T-cell (primary cell): ENCODE measurements at places on chromosomes 12 and 14. TPM values are rescaled to one million over a fixed set of nuclear protein-coding genes. Genes with fewer than 3 reads are reported as not detected.

The CD27 gene
- total RNA-seq: 94.0 TPM

The VDR gene
- total RNA-seq: 3.2 TPM

The GZMB gene
- 66.2 TPM for total RNA-seq

The B4GALNT3 gene
- 0.70 TPM for total RNA-seq

The BCL11B gene
- total RNA-seq: 181 TPM

DNA sequence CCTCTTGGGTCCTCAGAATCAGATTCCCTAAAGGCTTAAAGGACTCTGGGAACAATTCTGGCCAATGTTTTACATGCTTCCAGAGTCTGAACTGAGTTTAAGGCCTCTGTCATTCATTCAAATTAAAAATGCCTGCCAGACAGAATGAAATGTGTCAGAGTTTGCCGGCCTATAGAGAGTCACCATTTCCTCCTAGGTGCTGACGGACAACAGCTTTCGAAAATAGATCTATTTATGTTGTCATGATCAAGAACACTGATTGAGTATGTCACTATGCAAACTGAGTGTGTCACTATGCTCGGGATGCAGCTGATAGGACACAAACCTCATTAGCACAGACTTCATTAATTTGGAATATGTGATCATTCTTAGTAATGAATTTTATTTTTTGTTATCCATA lies 151.4 kb upstream of the TMCC3 start:
- DNase-seq: no peak
- no peaks in the 10 kb centered on the region for H3K36me3 ChIP-seq
- no peak overlapping the region for H3K4me3 ChIP-seq
- H3K27ac ChIP-seq: no peak overlapping the region
- H3K4me1 ChIP-seq: no peaks in the 10 kb centered on the region
- no peaks in the 10 kb centered on the region for H3K27me3 ChIP-seq

GRCh38 chr12:89476904-89477595 lies 47.5 kb downstream of the GALNT4 start:
- DNase-seq: no peak
- H3K4me1 ChIP-seq: no peaks in the 10 kb centered on the region
- H3K27ac ChIP-seq: peak overlapping the region; percentile 32
- no peaks in the 10 kb centered on the region for H3K27me3 ChIP-seq
- no peak overlapping the region for H3K4me3 ChIP-seq

DNA sequence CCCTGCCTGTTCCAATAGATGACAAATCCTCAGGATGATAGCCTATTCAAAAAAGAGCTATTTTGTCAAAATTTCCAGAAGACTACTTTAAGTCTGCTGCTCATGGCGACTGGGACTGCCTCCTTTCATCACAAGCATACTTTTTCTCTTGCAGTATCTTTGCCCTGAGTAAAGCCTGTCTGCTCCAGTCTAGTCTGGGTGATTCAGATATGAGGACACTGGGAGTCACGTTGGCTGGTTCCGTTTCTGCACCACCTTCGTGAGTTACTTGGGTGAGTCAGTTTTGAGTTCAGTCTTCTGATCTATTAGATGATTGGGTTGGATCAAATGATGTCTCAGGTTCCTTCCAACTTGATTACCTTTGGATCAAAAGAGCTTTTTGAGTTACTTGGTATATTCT lies 301.3 kb upstream of the STXBP6 start:
- no peak overlapping the region for H3K4me3 ChIP-seq
- no peaks in the 10 kb centered on the region for H3K4me1 ChIP-seq
- DNase-seq: no peak
- no peak overlapping the region for H3K27ac ChIP-seq
